ENCODE measurements at places on chromosomes 2 and 18.

- DNase-seq, result no peak
Measured at GRCh38 chr2:15973481-15974401, 33.4 kb downstream of the MYCN start.

DNA sequence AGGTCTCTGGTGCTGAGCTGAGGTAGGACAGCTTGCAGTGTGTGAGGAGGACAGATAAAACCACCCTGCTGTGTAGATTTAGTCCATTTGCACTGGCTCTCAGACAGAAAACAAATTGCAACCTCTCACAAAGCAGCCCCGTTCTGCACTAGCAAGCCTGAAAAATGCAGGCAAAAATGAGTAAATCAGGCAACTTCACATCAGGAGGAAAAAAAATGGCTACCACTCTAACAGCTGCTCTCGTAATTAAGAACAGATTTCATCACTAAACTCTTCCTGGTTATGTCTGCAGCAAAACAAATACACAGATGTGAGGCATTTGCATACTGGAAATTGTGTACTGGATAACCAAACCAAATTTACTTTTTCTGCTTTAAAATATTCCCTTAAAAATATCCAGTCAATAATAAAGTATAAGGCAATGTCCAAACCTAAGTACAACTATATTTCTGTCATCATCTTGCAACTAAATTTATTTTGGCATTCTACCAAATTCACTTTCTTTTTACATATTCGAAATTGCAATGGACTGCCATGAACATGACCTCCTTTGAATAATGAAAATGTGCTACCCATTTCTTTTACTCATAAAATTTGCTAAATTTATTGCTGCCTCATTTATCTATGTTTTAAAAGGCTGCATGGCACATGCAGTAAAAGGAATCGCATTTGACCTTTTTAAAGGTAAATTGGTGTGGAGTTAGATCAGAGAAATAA is 157.4 kb downstream of the AFF3 start:
- DNase-seq, result no peak

DNA sequence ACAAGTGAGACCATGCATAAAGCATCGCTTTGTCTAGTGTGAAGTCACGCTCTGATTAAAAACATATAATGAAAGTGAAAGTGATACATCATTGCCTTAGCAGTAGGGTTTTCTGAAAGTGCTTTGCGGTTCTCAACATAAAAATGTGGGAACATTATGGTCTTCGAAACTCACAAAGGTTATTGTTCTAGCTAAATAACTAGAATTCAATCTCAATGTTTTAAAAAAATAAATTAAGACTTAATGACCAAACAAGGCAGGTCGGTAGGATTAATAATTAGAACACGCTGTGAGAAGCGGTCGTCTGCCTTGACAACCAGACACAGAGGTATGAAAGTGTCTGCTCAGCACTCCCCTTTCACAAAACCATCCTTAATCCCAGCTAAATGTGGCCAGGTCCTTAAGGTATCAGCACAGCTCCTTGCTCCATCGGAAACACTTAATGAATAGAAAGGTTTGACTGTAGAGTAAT is 42.2 kb downstream of the KLHL14 start:
- DNase-seq, result no peak

GRCh38 chr2:238280083-238280825 is 8.2 kb downstream of the PER2 start:
- DNase-seq, result no peak

DNA sequence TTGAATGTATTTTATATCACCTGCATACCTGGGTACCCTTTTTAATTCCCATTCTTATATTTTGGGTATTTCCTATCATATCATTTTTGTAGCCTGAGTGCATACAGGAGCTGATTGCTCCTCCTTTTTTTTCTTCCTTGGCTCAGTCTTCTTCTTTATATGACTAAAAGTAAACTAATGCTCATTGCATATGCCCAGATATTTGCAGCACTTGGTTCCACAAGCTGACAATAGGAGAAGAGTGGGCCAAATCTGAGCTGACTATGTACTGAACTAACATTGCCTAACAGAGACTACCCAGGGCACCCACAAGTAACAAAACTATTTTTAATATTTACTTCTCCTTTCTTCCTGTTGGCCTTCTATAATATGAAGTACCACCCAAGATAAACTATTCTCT is 131.7 kb upstream of the SPOPL start:
- DNase-seq, result no peak

- no peak for DNase-seq
Measured at GRCh38 chr2:42193722-42194187, 24.6 kb downstream of the EML4 start.

- no peak for DNase-seq
Measured at GRCh38 chr2:42545023-42545721, 23.3 kb upstream of the MTA3 start.

DNA sequence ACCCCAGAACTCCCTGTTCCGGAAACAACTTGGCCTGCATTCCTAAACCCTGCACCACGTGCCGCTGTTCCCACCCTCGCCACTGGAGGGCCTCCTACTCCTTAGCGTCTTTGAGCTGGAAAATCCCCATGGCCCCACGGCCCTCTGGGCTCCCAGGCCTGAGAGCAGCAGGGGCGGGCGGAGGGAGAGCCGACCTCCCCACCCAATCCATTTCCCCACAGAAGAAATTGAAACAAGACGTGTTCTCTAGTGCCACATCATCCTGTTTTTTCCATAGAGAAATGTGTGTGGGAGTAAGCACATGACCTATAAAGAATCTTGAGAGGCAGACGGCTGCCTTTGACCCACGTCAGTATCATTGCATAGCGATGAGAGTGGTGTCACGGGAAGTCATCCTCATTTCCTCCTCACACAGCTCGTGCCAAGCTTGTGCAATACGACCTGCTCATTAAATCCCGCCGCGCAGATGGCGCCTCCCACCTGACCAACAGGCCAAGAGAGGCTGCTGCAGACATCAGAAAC is 79.2 kb downstream of the LAMA1 start:
- peak; percentile 25 for DNase-seq

DNA sequence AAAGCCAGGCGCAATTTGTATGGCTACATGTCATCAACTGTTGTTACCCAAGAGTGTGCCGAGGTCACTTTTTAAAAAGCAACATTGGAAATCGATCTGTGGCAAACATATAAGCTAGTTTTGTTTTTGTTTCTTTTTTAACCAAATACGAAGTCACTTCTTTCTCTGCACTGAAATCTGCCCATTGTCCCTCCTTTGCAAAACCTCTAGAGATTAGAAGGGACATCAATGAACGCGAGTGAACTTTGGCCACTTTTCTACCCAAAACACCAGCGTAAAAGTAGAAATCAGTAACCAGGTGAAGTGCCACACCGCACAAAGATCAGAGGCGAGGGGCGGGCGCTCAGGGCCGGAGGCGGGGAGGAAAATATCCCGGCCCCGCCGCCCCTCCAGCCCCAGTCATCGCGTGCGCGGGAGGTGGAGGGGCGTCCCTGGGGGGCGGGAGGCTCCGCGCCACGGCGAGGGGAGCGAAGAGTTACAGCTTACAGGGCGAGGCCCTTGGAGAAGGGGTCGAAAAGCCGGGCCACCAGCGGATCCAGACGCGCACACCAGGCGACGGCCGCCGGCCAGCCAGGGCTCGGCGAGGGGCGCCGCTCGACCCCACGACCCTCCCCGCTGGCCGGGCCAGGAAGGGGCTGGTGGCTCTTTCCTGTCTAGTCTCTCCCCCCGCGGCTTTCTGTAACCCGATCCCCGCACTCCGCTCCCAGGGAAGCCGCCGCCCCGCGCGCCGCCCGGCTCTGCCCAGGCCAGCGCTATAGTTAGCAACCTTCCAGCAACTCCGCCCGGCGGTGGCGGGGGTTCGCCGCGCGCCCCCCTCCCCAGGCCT is 993 bp downstream of the RBMS1 start:
- no peak for DNase-seq

DNA sequence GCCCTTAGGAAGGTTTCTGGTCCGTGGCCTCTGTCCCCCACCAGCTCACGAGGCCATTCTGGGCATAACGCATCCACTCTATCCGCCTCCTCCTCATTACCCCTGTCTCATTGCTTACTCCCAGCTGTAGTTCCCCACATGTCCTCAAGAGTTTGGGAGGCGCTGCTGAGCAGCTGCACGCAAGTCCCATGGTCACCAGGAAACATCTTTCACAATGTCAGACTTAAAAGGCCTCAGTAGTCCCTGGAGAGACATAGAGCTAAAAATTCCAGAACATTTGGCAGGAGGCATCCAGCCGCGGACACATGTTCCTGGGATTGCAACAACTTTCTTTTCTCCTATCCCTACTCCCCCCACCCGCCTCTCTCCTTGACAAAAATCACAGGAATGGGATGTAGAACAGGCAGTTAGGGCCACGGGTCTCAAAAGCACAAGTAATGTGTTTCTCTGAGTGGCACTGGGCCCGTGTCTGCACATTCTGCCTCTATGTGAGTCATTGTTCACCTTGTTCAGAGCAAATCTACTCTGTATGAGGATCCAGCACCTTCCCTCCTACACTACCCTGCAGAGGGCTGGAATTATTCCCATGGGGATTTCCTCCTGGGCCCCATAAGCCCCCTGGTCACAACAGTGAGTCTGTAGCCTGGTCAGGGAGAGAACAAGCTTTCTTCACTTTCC is 8.1 kb downstream of the LBH start:
- no peak for DNase-seq

GRCh38 chr2:144372410-144373080 is 147.4 kb downstream of the ZEB2 start:
- no peak for DNase-seq

GRCh38 chr18:55559739-55560138 is 28.3 kb downstream of the TCF4 start:
- DNase-seq, result no peak

DNA sequence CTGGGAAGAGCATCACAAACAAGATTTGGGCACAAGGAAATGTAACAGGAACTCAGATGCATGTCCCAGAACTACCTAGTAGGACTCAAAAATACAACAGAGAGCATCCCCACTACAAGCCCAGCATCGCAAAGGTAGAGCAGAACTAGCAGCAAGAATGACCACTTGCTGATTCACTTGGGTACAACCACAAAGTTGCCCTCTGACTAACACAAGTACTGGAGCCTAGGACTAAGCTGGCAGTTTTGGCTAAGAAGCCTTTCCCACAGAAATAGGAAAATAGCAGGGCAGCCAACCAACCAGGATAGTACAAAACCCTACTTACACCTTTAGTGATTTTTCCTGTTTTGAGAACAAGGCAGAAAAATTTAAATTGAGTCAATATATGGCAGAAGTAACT is 193.8 kb downstream of the PAX3 start:
- no peak for DNase-seq

DNA sequence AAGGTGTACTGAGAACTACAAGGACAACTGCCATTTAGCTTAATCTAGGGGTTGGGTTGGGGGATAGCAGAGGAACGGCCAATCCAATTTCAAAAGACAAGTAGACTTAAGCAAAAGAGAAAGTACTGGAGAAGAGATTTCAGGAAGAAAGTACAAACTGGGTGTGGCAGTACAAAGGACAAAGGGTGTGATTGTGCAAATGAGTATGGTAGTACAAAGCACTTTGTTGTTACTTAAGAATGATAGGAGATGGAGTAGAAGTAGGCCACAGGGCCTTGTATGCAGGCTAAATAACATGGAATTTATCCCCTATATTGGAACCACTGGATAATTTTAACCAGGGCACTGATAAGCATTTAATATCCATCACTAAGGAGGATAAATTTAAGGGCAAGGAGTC is 4.7 kb upstream of the ORC2 start:
- DNase-seq, result no peak

GRCh38 chr2:25817630-25818029 is 60.7 kb downstream of the ASXL2 start:
- DNase-seq, result no peak

DNA sequence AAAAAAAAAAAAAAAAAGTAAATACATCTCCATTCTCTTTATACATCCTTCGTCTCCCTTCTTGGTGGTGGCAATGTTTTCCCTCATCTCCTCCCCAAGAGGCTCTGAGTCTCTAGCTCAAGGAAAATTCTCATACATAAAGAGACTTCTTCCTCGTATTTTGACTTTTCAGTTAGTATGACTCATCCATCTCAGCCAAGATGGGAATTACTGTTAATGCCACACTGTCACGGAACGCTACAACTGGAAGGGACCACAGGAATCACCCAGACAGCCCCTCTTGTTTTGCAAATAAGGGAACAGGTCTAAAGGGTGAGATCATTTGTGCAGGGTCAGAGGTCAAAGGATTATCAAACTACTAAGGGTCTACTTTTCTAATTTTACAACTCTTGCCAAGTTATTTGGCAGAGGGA is 19.5 kb downstream of the NFE2L2 start:
- DNase-seq, result peak; percentile 48

DNA sequence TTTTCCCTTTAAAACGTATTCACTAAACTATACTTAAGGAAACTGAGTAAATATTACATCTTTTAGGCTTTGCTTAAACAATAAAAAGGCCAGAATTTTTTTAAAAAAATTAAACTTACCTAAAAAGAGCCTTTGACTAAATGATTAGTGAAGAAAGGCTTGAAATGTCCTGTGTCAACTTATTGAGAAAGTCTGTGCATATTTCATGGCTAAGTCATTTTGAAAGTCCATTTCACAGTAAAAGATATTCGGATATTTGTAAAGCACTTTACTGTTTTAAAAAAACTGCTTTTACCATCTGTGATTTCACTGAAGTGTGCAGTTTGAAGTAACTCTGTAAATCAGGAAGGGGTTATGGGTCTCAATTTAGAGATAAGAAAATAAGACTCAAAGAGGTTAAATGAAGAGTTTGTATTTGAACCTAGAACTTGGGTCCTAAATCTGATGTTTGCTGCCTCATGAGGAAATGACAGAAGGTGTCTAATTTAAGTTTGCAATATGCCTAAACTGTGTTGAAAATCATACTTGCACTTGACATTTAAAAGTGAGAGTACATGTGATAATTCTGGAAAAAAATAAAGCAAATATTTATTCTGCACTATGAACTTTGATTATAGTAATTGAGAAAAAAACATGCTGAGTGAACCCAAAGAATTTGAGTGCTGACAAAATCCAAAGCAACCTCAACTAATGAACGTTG is 50.5 kb downstream of the RAB27B start:
- no peak for DNase-seq

DNA sequence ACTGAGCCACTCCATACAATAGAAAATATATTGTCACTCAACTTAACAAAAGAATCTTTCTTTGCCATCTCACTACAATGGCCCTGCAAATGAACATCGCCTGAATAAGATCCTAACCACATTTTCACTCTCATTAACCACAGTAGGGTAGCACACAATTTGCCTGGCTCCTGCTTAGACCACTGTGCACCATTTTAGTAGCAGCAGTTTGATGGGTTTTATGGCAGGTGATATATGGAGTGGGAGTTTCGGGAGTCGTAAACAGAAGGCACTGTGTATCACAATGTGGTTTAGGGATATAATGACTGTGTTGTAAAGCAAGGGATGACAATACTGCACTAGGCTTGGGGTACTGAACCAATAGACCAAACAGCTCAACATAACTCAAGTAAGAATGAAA is 617.4 kb downstream of the BCL11A start:
- DNase-seq, result no peak

- DNase-seq, result no peak
Measured at GRCh38 chr2:196949116-196949515, 22.6 kb upstream of the PGAP1 start.
